ENCODE measurements at places on chromosomes 1 and 21.

GRCh38 chr1:232599178-232600041, 30.5 kb downstream of the SIPA1L2 start:
- H3K4me1 ChIP-seq, result peaks cover 10% of the 10 kb centered on the region
- no peak overlapping the region for H3K4me3 ChIP-seq
- no peak overlapping the region for H3K27ac ChIP-seq
- DNase-seq, result no peak
- no peaks in the 10 kb centered on the region for H3K36me3 ChIP-seq

- H3K36me3 ChIP-seq, result peaks cover 31% of the 10 kb centered on the region
- no peaks in the 10 kb centered on the region for H3K27me3 ChIP-seq
- H3K4me3 ChIP-seq, result no peak overlapping the region
- DNase-seq, result no peak
- H3K27ac ChIP-seq, result no peak overlapping the region
- no peaks in the 10 kb centered on the region for H3K4me1 ChIP-seq
Measured at GRCh38 chr1:85836736-85837135, 128.5 kb upstream of the ZNHIT6 start.

- DNase-seq, result no peak
- H3K4me1 ChIP-seq, result no peaks in the 10 kb centered on the region
- H3K36me3 ChIP-seq, result no peaks in the 10 kb centered on the region
- H3K4me3 ChIP-seq, result no peak overlapping the region
Measured at GRCh38 chr1:241156231-241156965, 200.6 kb downstream of the RGS7 start.

DNA sequence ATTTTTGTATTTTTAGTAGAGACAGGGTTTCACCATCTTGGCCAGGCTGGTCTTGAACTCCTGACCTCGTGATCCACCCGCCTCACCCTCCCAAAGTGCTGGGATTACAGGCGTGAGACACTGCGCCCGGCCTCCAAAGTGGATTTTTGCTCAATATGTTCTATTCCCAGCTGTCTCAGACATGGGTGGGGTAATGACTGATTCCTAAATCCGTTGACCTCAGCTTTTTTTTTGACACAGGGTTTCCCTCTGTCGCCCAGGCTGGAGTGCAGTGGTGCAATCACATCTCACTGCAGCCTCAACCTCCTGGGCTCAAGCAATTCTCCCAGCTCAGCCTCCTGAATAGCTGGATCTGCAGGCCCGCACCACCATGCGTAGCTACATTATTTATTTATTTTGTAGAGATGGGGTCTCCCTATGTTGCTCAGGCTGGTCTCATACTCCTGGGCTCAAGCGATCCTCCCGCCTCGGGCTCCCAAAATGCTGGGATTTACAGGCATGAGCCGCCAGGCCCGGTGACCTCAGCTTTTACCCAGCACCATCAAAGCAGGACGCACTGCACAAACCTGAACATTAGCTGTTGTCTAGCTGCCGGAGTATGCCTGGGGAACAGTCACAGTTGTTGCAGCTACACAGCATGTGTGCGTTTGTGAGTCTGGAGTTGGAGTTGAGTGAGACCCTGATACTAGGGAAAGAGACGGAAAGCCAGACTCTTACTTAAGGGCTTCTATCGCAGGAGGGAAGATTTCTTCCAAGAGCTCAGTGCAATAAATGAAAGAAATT, 43.7 kb upstream of the PSEN2 start:
- H3K4me3 ChIP-seq, result no peak overlapping the region
- H3K27me3 ChIP-seq, result no peaks in the 10 kb centered on the region
- peaks cover 10% of the 10 kb centered on the region for H3K4me1 ChIP-seq
- no peaks in the 10 kb centered on the region for H3K36me3 ChIP-seq
- no peak overlapping the region for H3K27ac ChIP-seq

- no peaks in the 10 kb centered on the region for H3K27me3 ChIP-seq
- H3K27ac ChIP-seq, result no peak overlapping the region
- no peak for DNase-seq
- no peak overlapping the region for H3K4me3 ChIP-seq
Measured at GRCh38 chr1:101382135-101382534, 145.3 kb downstream of the S1PR1 start.

- no peak for DNase-seq
- no peaks in the 10 kb centered on the region for H3K27me3 ChIP-seq
- H3K4me1 ChIP-seq, result no peaks in the 10 kb centered on the region
- H3K4me3 ChIP-seq, result no peak overlapping the region
Measured at GRCh38 chr1:71843012-71843411, 439.3 kb downstream of the NEGR1 start.

DNA sequence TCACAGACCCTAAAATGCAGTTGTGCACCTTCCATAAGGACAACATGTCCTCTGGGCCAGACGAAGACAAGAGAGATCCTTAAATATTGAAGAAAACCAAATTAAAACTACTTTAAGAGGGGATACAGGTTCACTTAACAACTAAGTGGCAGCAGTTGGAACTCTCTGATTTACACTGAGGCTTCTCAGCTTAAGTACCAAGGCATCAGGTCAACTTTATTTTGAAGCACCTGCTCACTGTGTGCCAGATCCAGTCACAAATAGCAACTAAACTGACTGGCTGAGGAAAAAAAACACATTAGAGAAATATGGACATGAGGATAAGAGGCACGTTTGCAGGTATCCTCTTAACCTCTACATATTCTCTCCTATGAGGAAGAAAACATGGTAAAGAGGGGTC, 33.2 kb downstream of the SLC35D1 start:
- H3K27me3 ChIP-seq, result no peaks in the 10 kb centered on the region
- peaks cover 30% of the 10 kb centered on the region for H3K36me3 ChIP-seq
- no peak for DNase-seq
- H3K4me1 ChIP-seq, result no peaks in the 10 kb centered on the region

DNA sequence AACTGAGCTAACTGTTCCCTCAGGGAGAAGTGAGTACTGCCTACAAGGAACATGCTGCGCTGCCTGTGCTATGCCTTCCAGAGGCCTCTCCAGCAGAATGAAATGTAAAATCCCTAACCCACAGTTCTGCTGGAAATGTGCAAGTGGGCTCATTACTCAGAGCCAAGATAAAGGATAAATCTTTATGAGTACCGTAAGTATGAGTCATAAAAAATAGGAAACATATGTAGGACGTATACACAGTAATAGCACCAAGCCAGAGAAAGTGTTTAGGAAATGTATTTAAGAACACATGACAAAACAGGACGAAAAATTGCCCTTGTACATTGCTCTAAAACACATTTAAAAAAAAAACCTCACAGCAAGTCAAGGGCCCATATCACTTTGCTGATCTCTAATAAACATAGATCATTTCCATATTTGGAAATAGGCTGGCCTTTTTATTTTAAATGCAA, 104.6 kb downstream of the TGFBR3 start:
- H3K27me3 ChIP-seq, result no peaks in the 10 kb centered on the region
- DNase-seq, result peak; percentile 35
- no peaks in the 10 kb centered on the region for H3K36me3 ChIP-seq
- no peak overlapping the region for H3K4me3 ChIP-seq

DNA sequence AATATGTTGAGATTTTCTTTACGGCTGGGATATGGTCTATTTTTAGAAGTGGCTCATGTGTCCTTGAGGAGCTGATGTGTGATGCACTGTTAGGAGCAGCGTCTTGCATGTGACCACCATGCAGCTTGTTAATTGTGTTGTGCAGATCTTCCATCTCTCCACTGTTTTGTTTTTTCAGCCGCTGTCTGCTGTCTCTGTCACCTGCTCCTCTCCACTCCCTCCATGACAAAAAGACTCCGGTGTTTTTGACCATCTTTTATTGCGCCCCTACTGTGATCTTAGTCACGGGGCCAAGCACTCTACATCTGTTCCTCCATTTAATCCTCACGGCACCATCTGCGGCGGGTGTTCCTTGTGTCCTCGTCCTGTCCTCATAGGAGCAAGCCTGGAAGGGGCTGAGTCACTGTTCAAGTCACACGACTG, 51.8 kb downstream of the ADARB1 start:
- no peak overlapping the region for H3K27ac ChIP-seq
- DNase-seq, result no peak
- H3K4me3 ChIP-seq, result no peak overlapping the region

GRCh38 chr1:3482378-3482849, 27.9 kb downstream of the ARHGEF16 start:
- no peaks in the 10 kb centered on the region for H3K36me3 ChIP-seq
- peak; percentile 54 for DNase-seq
- H3K4me3 ChIP-seq, result no peak overlapping the region
- H3K27me3 ChIP-seq, result no peaks in the 10 kb centered on the region
- H3K27ac ChIP-seq, result no peak overlapping the region

DNA sequence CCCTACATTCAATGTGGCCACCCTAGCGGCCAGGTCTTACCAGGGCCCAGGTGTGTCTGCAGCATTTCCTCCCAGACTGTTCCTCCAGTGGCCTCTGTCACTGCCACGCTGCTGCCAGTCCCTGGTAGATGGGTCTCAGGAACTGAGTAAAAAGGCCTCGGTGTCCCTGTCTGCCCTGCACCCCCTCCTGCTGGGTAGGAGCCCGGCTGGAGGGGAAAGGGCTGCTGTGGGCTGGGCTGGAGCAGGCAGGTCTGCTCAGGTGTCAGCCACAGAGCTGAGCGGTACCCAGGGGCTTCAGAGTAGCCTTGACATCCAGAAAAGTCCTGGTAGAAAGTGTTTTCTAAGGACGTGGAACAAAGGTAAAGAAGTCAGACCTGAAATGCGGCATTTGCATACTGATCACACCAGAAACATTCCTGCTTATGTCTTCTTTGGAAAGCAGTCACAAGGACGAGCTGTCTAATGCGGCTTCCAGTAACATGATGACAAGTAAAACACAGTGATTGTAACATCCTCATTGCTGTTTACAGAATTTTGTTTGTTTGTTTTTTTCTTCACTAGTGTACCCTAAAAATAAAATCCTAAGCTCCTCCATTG, 32.6 kb downstream of the SEC16B start:
- H3K4me3 ChIP-seq, result no peak overlapping the region
- no peak overlapping the region for H3K27ac ChIP-seq
- H3K27me3 ChIP-seq, result no peaks in the 10 kb centered on the region
- H3K4me1 ChIP-seq, result no peaks in the 10 kb centered on the region
- H3K36me3 ChIP-seq, result no peaks in the 10 kb centered on the region

- no peak overlapping the region for H3K4me3 ChIP-seq
- DNase-seq, result no peak
- H3K4me1 ChIP-seq, result no peaks in the 10 kb centered on the region
- no peaks in the 10 kb centered on the region for H3K27me3 ChIP-seq
Measured at GRCh38 chr1:232524056-232524455, 105.9 kb downstream of the SIPA1L2 start.

GRCh38 chr1:187692799-187693198, 864.0 kb downstream of the PLA2G4A start:
- no peaks in the 10 kb centered on the region for H3K4me1 ChIP-seq
- H3K27ac ChIP-seq, result no peak overlapping the region
- H3K27me3 ChIP-seq, result no peaks in the 10 kb centered on the region
- no peaks in the 10 kb centered on the region for H3K36me3 ChIP-seq
- H3K4me3 ChIP-seq, result no peak overlapping the region
- DNase-seq, result no peak

DNA sequence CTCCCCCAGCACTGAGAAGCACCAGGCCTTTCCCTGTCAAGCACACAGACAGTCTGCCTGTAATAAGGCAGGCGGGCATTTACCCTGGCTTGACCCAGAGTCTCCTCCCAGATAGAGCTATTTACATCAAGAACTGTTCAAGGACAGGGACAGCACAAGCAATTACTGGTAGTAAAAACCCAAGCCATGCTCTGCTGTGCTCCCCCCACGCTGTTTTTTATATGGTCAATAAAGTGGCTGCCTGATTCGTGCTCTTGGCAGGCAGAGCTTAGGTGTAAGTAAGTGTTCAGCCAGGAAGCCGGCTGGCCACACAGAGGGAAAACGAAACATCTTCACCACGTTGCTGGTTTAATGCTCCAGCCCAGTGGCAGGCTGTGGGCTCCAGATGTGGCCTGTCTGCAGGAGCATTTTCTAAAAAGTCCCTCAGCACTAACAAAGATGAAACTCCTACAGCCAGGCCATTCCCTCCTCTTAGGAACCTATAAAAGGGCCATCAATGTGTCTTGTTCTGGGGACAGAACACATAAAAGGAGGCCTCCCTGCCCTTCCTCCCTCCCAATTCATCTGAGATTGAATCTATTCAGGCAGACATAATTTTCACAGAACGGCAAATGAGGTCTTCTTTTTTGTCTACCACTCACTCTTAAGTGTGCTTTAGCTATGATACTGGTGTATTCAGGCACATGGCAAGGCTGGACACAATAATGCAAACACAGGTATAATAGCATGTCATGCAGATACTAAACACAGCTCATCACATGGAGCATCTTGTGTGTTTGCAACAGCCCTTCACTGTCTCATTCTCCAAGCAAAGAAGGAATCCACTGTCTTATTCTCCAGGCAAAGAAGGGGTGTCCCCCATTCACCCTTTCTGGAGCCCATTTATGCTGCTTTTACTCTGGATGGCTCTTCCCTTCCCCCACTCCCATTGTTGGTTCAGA, 378.9 kb downstream of the HHAT start:
- H3K27me3 ChIP-seq, result no peaks in the 10 kb centered on the region
- H3K4me3 ChIP-seq, result no peak overlapping the region
- no peak overlapping the region for H3K27ac ChIP-seq
- no peak for DNase-seq
- H3K4me1 ChIP-seq, result no peaks in the 10 kb centered on the region
- H3K36me3 ChIP-seq, result no peaks in the 10 kb centered on the region

DNA sequence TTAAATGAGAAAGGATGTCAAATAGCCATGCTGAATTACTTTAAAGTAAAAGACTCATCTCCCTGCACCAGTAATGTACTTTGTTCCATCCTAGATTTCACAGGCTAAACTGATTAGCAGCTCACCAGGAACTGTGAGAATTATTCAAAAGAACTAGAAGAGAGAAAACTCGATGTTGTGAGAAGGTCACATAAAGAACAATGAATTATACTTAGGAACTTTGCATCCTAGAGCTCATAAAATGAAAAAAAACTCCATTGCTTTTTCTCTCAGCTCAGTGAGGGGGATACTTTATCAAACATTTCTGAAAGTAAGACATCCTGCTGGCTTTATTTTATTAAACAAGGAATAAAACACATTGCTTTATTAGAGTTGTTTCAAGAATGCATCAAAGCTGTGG, 278.5 kb downstream of the MRPL39 start:
- H3K36me3 ChIP-seq, result no peaks in the 10 kb centered on the region
- no peak for DNase-seq
- no peak overlapping the region for H3K4me3 ChIP-seq
- H3K27me3 ChIP-seq, result no peaks in the 10 kb centered on the region
- H3K4me1 ChIP-seq, result no peaks in the 10 kb centered on the region
- H3K27ac ChIP-seq, result no peak overlapping the region

DNA sequence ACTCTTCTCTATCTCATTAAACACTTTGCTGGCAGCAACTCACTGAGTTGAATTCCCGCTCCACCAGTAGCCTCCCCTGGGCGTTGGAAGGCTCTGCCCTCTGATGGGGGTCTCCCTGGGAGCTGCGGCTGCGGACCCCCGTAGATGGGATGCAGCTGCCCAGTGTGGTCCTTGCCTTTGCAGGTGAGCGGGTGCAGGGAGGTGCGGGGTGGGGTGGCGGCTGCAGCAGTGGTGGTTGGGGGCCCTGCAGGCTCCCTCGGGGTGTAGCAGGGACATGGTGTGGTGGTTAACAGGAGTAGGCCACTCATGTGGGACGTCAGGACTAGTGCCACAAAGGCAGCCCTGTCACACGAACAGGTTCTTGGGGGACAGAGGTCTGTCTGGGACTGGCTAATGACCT, 42.0 kb downstream of the GALNT2 start:
- H3K27ac ChIP-seq, result no peak overlapping the region
- H3K4me3 ChIP-seq, result no peak overlapping the region
- H3K36me3 ChIP-seq, result no peaks in the 10 kb centered on the region
- H3K4me1 ChIP-seq, result peaks cover 82% of the 10 kb centered on the region
- no peak for DNase-seq

All from common myeloid progenitor, CD34-positive (primary cell).